Kidney (tissue), 22 donors: ENCODE measurements at places on chromosomes 11 and 22. TPM values are rescaled to one million over a fixed set of nuclear protein-coding genes. Genes with fewer than 3 reads are reported as not detected.

DNA sequence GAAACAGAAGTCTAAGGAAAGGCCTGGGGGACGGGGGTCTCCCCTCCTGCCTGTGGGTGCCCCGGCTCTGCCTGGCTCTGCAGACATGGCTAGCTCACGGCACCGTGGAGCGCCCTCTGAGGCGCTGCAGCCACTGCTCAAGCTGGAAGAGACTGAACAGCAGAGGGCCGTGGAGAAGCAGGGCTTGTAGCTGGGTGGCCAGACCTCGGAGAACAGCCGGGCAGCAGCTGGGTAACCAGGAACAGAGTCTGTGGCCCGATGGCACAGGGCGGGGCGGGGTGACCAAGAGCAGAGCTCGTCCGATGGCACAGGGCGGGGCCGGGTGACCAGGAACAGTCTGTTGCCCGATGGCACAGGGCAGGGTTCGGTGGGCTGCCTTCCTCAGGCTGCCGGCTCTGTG is 18.1 kb downstream of the RNH1 start:
- no peak for DNase-seq

GRCh38 chr22:37433786-37434185 is 6.5 kb upstream of the ELFN2 start:
- DNase-seq = no peak

DNA sequence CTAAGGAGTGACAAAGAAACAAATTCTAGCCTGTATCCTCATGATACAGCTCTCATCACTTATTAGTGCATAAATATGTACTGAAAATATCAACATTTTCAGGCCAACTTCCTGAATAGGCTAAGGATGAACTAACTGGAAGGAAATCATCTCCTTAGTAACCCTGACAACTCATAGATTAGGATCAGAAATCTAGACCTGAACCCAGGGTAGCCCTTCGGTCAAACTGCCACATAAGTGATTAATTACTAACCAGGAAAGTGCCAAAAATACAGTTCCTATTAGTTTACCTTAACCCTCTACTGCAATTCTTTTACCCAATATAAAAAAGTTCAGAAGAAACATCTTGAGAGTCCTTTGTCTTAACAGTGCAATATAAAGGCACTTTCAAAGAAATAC is 40.0 kb downstream of the AMBRA1 start:
- no peak for DNase-seq

GRCh38 chr11:638631-639331 is 1.7 kb downstream of the DRD4 start:
- DNase-seq = peak; percentile 78

Gene ARFGAP3
- total RNA-seq = 97.3 TPM

DNA sequence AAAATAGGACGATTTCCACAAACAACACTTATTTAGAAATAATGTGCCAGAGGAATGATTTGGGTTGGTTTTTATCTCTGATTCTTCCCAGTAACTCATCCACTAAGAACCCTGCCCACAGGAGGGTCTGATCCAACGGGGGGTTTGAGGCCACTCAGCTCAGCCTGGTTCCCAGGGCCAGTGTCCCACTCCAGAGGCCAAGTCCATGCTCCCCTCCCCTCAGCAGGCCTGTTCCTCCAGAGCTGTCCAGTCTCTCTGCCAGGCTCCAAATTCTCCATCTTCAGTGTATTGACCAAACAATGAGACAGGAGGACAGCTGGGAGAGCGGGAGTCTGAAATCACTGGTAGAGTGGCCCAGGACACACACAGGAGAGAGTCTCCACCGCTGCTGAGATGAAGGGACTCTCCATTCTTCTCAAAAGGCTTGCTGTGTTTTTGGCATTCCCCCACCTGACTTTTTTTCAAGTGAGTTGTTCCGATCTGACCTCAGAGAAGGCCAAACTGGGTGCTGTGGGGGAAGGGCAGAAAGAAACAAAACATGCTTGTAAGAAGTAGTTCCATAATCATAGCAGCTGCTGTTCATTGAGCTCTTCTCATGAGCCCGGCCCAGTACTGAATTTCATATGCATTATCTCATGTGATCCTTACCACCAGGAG is 17.6 kb upstream of the SCN2B start:
- no peak for DNase-seq

DNA sequence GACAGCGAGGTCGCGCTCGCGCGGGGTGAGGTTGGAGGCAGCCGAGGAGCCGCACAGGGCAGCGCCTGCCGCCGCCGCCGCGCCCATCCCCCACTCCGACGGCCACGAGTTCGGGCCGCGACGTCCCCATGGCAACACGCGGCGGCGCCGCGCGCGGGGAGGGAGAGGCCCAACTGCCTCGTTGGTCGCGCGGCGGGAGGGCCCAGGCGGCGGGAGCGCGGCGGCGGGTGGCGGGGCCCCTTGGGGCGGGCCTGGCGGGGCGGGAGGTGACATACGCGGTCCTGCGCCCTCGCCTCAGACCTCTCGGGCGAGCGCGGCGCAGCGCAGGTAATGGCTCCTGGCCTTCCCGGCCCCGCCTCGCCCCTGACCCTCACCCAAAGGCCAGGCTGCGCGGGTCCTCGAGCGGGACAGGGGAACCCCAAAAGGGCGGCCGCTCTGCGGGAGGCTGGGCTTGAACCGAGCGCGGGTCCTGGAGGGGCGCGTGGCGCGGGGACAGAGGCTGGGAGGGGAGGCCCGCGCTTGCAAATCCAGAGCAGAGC is at the start of gene DEUP1:
Gene DEUP1, plus strand, starts transcription at position 297 of the 539 bp plus-strand sequence. CDS start 1,518 bp downstream, outside the sequence.
- peak; percentile 87 for DNase-seq
